GM04504 (cell line): ENCODE measurements at places on chromosomes 5 and 9.

DNA sequence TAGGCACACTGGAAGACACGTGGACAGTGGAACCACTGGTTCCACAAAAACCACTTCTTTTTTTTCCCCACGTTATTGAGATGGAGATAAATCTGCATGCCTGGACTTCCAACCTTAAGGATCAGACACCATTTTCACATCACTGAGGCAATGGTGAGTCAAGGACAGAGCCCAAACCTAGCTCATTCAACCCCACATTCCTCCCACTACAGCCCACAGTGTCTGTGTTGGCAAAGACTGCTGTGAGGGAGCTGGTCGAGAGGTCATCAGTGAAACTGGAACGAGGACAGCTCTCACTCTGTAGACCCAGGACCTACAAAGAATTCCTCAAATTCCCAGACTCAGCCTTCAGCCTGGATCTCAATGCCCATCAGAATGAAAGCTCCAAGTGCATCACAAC is 74.8 kb downstream of the ABCA1 start:
- DNase-seq = no peak

DNA sequence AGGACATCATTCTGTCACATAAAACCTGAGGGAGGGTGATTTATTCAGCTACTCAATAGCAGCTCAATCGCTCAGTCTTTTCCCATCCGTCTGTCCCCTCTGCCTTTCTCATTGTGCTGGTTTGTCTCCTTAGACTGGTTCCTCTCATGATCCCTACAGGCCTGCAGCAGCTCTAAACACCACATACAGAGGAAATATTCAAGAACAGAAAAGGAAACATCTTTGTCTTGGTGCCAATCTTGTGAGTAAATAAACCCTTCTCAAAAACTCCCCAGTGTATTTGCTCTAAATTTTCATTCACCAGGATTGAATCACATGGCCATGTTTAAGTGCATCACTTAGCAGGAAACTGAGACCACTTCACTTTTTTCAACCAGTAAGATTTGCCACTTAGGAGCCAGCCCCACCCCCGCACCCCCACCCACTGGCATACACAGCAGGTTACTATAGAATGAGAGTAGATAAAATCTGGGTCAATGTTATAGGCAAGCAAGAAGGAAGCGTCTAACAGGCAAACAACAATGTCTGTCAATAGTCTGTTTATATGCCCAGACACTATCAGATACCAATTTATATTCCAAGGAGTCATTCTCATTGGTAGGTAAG is 895.5 kb upstream of the DMAC1 start:
- DNase-seq = no peak

GRCh38 chr5:1013238-1013947 is 4.8 kb downstream of the NKD2 start:
- DNase-seq = no peak

DNA sequence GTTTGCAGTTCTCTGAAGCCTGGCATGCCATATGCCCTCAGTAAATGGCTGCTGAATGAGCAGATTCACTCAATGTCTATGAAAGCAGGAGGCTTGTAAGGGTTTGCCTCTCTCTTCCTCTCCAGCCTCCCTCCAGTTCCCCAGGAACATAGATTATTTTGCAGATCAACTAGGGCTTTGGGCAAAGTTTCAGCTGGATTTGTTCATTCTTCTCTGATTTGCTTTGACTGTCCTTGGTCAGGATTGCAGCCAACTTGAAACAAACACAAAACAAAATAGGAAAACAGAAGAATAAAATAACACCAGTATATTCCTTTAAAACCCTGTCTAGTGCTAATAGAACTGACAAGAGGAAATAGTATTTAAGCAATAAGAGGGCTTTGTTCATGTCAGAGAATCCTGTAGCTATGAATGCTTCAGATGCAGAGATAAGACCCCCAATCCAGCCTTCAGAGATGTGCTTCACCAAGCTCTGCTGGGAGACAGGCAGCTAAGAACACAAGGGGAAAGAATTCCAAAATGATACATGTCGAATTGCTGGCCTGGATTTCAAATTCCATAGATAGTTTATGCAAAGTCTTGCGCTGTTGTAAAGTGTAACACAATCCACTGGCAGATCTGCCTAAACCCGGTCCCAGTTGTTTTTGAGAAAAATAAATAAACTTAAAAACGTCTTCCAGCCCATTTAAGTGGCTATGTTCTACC is 174.3 kb downstream of the PAPPA start:
- no peak for DNase-seq

DNA sequence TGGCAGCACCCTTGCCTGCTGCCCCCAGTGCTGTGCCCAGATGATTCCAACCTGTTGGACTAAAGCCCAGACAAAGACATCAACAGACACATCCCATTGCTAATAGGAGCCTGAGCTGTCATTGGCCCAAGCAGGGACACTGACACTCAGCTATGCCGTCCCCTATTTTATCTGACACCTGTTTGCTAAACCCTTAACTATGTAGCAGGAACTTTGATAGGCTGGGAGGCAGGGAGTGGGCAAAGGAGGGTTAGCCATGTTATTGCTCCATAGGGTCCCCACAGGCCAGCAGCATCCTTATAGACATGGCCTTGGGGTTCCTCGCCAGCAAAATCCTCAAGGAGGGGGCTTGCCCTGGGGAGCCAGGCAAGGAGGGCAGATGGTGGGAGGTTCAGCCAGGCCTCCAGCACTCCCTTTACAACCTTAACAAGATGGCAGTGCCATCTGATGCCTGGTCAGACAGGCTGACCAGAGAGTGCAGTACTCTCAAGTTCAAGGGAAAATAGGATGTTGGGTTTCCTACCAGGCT is 50.4 kb upstream of the CDKN2AIPNL start:
- DNase-seq = no peak

GRCh38 chr5:76867827-76868693 is 18.2 kb downstream of the S100Z start:
- DNase-seq = peak; percentile 19

GRCh38 chr9:123346026-123346425 is 10.0 kb upstream of the CRB2 start:
- no peak for DNase-seq

GRCh38 chr5:26003966-26004365 is 1034.4 kb downstream of the CDH9 start:
- DNase-seq = no peak

- no peak for DNase-seq
Observed at GRCh38 chr5:167725264-167725663, 566.2 kb upstream of the WWC1 start.

GRCh38 chr5:160369990-160370712 is at the start of gene C1QTNF2:
C1QTNF2 (minus strand) TSS chr5:160370626; CDS start chr5:160355011, 15,615 bp downstream.
- DNase-seq = peak; percentile 35

DNA sequence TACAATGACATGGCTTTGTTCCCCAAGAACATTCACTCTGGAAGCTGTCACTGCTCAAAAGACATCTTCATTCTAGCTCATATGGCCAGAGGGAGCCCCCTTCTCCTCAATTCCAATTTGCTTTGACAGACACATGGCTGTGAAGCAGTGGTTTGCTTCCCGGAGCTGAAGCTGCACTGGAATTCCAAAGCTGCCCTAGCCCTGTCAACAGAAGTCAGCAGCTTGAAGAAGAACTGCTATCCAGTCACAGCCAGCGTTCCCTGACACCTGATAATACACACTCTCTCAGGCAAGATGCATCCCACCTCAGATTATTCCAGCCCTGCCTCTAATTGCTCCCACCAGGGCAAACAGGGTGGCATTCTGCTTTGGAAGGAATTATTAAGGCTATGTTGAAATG is 93.7 kb downstream of the SEMA5A start:
- no peak for DNase-seq

DNA sequence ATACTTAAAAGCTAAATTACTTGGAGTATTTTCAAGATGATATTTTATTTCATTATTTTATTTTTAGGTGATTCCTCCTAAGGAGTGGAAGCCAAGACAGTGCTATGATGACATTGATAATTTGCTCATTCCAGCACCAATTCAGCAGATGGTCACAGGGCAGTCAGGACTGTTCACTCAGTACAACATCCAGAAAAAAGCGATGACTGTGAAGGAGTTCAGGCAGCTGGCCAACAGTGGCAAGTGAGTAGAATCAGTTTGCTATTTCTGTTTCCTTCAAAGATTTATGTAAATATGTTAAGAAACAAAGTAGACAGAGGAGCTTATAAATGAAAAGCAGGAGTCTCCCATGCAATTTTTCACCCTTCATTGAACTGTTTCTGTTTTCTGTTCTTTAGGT is 47.8 kb downstream of the KDM4C start:
- DNase-seq = peak; percentile 34

DNA sequence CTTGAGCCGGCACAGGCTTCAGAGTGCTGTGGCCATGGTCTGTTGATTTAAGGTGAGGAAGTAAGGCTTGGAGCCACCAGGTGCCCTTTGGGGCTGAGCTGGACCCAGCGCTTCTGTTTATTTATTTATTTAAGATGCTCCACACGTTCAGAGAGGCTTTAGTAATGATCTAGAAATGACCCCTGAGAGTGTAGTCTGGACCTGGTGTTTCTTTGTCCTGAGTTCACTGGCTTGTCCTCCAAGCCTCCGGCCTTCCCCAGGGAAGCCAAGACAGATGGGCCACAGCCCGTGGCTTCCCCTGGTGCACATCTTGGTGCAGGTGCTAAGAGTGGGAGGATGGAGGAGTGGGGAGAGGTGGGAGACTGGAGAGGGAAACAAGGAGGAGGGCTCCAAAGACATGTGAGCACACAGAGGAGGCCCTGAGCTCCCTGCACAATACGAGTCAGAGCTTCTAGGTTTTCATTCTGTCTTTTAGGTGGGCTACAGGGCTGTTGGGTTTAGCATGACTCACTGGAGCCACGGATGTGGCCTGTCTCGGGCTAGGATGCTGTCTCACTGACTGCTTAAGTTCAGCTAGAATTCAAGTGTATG is 56.9 kb downstream of the AHRR start:
- no peak for DNase-seq

DNA sequence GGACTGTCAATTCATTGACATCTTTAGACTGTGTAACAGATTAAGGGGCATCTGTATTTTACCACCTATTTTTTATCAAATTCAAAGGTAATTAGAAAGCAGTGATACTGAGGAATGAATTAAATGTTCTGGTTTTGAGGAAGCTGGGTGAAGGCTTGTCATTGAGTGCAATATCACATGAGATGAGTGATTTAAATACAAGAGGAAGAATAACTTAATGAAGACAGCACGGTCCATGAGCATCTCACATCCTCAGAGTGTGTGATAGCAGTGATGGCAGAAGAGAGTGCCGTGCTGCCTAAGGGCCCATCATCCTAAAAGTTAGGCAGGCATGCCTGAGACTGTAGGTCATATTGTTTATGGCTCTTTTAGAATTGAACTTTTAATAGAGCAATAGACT is 263.3 kb downstream of the MAST4 start:
- DNase-seq = no peak

DNA sequence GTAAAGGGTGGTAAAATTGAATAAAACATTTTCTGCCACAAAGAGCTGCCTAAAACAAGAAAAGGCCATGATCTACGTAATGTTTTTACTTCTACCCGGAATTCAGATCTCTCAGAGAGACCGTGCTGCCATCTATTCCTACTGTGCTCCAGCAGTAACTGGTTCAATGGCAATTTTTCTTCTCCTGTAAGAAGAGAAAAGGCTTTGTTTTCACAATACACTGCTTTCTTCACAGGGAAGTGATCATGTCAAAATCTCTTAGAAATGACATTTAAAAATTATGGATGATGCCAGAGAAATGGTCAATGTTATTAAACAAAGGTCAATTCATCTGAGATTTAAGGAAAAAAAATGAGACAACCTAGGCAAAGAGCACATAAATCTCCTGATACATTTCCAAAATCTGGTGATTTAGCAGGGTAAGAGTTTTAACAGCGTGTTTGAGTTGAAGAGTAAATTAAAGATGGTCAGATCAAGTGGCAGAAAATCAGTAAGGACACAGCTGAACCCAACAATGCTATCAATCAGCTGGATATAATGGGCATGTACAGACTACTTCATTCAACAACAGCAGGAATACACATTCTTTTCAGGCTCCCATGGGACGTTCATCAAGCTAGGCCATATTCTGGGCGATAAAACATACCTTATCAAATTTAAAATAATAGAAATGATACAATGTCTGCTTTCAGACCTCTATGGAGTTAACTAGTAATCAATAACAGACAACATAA is 523.1 kb downstream of the CHSY3 start:
- no peak for DNase-seq

- no peak for DNase-seq
Observed at GRCh38 chr5:75668445-75668844, 48.8 kb downstream of the POC5 start.

DNA sequence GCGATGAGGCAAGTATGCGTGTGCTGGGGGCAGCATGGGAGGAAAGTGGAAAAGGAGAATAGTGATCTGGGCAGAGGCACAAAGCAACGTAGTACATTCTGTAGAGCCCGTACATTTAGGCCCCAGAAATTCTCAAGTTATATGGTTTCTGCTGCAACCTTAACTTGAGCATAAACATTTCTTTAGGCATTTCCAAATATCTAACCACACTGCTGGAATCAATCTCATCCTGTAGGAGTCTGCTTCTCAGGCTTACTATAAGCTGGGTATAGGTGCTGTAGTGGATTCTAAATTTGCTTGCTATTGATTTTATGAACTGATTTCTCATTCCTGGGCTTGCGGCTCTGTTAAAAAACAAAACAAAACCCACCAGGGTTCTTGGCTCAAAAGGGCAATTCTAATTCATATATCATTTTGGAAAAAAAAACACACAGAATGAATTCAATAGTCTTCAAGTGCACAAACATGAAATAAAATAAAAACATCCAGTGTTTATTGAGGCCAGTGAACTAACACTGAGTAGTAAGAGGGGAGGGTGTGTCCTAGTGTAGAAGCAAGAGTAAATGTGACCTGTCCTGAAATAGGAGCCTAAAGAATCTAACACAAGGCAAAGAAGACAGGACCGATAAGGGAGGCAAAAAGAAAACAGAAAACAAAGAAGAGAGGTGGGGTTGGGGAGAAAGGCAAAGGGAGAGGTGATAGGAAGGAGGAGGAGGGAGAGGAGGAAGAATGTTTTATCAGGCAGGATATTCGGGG is 145.5 kb upstream of the LHFPL2 start:
- DNase-seq = no peak

DNA sequence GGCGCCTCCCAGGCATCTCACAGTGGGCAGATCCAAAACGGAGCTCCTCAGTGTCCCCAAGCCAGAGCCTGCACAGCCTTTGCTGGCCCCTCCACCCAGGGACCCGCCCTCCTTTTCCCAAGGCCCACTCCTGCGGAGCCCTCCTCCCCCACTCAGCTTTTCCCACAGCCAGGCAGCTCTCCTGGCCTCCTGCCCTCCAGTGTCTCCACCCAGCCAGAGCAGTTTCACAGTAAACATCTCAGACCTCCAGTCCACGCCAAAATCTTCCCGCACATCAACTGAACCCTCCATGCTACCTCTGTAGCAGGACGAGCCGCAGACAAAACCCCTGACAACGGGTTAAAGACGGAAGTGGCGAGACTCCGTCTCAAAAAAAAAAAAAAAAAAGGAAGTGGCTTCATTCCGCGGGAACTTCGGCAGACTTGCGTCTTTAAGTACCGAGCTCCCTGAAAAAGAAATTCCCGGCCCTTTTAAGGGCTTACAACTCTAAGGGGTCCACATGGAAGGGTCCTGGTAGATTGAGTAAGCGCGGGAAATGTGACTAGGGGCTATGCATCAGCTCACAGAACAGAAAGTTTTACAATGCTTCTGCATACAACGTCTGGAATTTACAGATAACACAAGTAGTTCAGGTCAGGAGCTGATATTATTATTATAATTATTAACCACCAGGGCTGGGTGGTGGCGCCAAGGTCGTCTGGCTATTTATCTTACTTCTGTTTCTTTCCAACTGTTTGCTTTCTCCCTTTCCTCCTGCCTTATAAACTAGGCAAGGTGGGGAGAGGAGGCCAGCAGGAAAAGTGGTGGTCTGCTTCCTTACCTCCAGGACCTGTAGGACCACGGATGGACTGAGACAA is 11.4 kb upstream of the GRIN1 start:
- no peak for DNase-seq

GRCh38 chr5:122697191-122697590 is 77.7 kb upstream of the SNX2 start:
- DNase-seq = no peak

- no peak for DNase-seq
Observed at GRCh38 chr9:111451570-111451969, 32.6 kb downstream of the ECPAS start.
